ENCODE measurements at places on chromosomes 4 and X.

DNA sequence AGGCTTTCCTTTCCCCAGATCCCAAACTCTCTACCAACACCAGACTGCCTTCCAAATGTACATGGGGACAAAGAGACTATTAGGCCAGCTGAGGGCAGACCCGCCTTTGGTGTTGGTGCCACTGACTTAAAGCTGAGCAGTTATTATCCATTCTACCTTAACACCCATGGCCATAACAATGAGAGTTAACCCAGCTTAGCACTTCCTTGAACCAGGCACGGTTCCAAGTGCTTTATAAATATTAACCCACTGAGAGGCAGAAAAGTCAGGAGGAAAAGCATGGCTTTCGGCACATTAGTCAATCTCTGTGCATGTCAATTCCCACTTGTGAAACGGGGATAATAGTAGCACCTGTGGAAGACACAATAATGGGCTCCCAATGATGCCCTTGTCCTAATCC, 243.1 kb upstream of the ANXA3 start:
- DNase-seq, result peak; percentile 49

DNA sequence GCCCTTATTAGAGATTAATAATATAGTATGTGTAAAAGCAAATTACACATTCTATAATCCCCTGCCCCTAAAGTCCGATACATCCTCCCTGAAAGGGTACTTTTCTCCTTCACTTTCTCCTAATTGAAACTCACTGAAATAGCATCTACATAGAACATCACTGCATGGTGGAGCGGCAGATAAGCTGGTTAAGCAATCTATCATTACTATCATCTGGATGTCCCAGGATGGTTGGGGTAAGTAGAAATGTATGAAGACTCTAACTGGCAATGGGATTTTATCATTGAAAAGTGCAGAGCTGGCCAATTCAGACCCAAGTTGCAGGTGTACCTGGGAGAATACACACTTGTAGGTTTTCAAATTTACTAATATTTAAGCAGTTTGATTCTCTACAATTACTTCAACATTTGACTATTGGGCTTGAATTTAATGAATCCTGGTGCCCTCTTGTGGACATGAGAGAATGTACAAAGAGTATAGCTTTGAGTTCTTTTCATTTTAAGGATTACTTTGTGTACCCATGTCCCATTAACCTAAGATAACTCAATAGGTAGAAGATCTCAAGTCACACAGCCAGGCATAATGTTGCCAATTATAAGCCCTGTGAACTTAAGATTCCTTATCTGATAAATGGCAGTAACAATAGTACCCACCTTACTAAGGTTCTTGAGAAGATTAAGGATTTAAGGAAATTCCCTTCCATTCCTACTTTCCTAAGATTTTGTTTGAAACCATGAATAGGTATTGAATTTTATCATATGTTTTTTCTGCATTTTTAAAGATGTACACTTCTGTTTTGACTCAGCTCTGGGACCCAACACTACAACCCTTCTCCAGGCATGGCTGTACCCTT, 69.8 kb downstream of the SHROOM3 start:
- no peak for DNase-seq

- DNase-seq, result no peak
Measured at GRCh38 chr4:28146191-28146590, 1285.5 kb downstream of the STIM2 start.

GRCh38 chrX:19566359-19567222, 51.3 kb upstream of the MAP3K15 start:
- DNase-seq, result no peak

GRCh38 chrX:40465735-40466551, 114.8 kb upstream of the ATP6AP2 start:
- DNase-seq, result peak; percentile 33

DNA sequence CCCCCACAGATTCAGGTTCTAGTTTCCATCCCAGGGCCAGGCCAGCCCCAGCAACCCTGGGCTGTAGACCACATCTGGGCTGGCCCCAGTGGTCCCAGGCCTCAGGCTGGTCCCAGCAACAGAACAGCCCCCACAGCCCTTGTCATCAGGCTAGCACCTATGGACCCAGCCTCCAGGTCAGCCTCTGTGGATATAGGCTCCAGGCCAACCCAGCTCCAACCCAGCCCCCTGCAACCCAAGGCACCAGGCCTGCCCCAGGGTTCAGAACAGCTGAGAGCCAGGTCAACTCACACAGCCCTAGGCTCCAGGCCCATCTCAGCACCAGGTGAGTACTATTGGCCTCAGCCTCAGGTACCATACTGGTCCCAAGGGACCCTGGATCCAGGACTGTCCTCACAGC, 155.3 kb downstream of the PWWP3B start:
- no peak for DNase-seq

- DNase-seq, result no peak
Measured at GRCh38 chr4:123812066-123812390, 415.4 kb downstream of the SPRY1 start.

- no peak for DNase-seq
Measured at GRCh38 chr4:151908201-151908600, 147.4 kb upstream of the GATB start.

DNA sequence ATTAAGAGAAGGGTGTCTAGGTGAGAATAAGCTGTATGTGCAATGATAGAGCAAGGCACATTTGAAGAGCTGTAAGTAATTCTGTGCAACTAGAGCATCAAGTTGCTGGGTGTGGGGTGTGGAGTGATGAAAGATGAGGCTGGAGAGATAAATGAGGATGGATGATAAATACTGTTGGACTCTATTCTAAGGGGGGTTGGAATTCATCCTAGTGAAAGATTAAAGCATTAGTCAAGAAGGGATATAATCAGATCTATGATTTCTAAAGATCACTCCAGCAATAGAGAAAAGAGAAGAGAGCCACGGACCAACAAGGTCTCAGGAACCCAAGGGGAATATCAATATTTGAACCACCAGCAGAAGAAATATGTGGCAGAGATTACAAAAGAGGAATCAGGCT, 415.0 kb upstream of the RPS6KA3 start:
- DNase-seq, result no peak

- DNase-seq, result no peak
Measured at GRCh38 chr4:151702256-151702655, 58.6 kb downstream of the GATB start.

GRCh38 chrX:68286076-68286475, 147.2 kb downstream of the OPHN1 start:
- DNase-seq, result no peak

DNA sequence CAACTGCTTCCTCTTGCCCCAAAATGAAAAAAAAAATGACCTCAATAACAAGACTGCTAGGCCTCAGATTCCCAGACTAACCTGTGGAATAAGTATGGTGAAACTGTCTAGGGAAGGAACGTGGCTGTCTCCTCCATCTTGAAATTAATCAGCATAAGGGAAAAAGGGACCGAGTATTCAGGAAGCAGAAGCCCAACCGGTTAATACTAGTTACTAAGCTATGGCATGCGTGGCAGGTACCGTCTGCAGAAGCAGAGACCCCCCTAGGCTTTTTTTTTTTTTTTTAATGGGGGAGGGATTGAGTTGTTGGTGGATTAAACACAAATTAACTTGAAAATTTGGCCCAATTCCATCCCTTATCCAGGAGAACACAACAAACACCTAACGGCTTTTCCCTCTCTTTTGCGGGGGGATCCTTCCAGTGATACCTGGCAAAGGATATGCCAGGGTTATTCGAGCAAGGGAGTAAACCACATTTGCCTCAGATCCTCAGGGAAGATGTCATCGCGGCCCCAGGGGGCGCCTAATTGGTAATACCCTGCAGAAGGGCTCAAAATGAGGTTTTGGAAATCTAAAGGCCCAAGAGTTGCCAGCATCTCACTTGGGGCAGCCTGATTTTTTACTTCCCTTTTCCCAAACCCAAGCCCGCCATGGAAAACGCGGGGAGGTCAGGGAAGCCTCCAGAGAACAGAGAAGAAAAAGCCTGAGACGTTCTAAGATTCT, 893 bp downstream of the RLIM start:
- DNase-seq, result peak; percentile 57

GRCh38 chrX:37287741-37288444, 61.3 kb upstream of the PRRG1 start:
- DNase-seq, result no peak

- DNase-seq, result no peak
Measured at GRCh38 chrX:105648732-105649131, 173.6 kb upstream of the NRK start.

DNA sequence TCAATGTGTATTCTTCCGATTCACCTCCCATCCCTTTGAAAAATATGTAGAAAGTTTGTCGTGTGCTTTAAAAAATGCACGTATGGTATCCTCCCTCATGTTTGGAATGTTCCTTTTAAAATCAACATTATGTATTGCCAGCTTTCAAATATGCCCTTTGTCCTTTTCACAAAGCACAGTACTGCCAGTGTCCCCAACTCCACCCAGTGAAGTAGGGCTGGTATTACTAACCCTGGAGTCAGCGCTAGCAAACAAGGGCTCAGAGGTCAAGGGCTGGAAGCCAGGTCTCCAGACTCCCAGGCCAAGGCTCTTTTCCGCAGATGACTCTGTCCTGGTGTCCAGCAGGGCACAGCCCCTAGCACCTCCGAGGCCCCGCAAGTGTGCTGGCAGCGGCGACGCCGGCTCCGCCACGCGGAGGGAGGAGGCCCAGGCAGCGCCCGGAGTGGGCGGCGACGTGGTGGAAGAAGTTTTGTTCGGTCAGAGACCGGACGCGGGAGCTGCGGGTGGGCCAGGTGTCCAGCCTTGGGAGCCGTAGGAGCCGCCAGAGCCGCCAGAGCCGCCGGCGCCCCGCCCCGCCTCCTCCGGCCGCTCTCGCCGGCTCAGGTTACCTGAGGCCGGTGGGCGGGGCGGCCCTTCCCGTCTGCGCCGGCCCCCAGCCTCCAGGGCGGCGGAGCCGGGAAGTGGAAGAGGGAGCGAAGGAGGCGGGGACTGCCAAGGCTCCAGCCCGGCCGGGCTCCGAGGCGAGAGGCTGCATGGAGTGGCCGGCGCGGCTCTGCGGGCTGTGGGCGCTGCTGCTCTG, at the start of gene IL13RA1:
IL13RA1 (plus strand) TSS at position 720 of the 799 bp plus-strand sequence; CDS start at position 753, 33 bp downstream.
- peak; percentile 88 for DNase-seq

- DNase-seq, result no peak
Measured at GRCh38 chr4:89140168-89140759, 28.9 kb downstream of the TIGD2 start.

DNA sequence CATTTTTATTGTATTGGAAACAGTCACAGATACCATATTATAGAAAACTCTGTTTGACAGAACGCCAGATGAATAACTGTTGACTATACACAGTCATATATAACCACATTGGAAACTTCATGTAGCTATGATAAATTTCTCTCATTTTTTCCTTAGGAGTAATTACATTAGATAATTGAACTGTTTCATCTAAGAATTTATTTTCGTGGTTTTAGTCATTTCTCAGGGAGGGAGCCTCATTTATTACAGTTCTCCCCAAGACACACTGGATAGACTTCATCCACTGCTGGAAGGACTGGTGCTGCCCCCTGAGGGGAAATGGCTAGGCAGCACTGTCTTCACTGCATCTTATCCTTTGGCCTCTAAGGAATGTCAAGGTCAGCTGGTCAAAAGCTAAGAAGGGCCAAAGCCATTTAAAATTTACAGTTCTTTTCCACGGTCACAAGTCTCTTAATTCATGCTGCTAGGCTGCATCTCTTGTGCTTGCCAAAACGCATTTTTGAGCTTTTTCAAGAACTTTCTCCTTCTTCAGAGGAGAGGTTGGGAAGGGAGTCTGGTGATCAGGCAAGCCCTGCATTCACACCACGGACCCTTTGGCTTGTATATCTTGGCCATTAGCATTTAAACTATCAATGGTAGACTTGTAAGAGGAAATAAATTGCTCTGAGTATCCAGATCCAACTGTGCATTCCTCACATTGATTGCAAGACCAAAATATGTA, 145.1 kb downstream of the CBR4 start:
- peak; percentile 53 for DNase-seq

DNA sequence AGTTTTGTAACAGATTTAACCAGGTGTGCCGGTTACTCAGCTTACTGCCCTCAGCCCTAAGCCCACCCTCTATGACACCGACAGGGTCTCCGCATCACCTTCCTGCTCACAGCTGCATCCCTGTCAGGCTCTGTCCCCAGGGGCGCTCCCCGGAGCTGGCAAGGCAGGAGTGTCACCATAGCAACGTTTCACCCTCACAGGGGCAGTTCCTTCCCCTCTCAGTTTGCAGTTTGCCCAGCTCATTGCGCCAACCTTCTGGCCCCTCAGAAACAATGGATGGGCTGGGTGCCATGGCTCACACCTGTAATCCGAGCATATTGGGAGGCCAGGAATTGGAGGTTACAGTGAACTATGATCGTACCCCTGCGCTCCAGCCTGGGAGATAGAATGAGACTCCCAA, 42.6 kb downstream of the RGS12 start:
- DNase-seq, result no peak

- DNase-seq, result no peak
Measured at GRCh38 chr4:48074657-48075056, 58.1 kb downstream of the NIPAL1 start.

DNA sequence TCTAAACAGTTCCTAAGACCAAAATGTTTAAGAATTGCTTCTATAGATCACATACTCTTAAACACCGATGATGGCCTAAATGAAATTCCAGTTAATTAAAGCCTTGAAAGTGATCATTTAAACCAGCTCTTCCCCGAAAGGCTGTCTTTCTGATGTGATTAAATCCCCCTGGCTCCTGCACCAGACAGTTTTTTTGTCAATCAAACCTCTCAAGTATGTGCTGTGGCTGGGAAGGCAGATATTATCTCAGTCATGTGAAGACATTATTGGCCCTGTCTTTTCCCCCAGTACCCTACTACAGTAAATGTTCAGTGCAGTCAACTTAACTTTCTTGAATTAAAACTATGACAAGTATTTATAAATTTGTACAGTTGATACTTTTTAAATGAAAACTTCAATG, 121.0 kb upstream of the MYOZ2 start:
- no peak for DNase-seq

DNA sequence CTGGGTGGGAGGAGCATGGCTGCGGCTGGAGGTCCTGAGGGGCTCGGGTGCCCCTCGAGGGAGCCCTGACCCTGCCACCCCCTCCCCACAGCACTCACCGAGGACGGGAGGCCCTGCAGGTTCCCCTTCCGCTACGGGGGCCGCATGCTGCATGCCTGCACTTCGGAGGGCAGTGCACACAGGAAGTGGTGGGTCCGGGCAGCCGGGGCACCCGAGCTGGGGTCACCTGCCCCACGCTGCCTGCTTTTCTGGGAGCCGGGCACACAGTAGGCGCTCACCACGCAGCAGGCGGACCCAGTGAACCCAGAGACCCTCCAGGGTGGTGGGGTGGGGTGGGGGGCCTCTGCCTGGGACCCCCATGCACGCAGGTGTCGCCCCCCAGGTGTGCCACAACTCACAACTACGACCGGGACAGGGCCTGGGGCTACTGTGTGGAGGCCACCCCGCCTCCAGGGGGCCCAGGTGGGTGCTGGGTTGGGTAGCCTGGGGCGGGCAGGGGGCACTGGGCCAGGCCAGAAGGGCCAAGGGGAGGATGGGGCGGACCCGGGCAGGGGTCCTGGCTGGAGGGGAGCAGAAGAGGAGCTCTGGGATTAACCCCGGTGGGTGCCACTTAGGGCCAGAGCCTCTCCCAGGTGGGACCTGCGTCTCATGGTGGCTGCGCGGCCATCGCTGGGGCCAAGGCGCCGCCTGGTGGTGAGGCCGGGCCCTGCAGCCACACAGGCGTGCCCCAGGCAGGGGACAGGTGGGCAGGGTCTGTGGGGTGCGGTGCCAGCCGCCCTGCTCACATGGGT, 1.4 kb downstream of the HGFAC start:
- DNase-seq, result peak; percentile 40

GRCh38 chrX:93538575-93538974, 134.8 kb downstream of the NAP1L3 start:
- no peak for DNase-seq
